T-helper 2 cell (primary cell): ENCODE measurements at places on chromosomes 12 and 14.

GRCh38 chr14:80584744-80585505, 356.6 kb downstream of the CEP128 start:
- DNase-seq, result no peak

GRCh38 chr12:111304642-111305071, 64.2 kb downstream of the PHETA1 start:
- no peak for DNase-seq

GRCh38 chr12:88251798-88252197, 109.7 kb downstream of the TMTC3 start:
- no peak for DNase-seq

GRCh38 chr12:60195483-60195882, 599.7 kb downstream of the SLC16A7 start:
- DNase-seq, result no peak

DNA sequence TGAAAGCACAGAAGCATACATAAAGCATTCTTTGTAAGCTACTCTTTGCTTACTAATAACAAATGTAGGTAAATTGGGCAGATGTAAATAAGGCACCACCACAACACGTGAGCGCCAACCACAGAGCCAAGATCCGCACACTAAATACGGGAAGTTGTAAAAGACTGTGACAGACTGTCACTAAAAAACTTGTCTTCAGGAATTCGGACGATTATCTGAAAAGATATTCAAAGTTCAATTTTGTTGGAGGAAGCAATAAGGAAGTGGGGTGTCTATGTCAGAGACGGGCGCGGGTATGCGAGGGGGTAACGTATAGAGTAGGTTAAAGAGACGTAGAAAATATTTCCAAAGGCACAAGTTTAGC, 1.5 kb upstream of the HSP90B1 start:
- peak; percentile 12 for DNase-seq
